Left ventricle myocardium inferior (tissue), 1 donor: ENCODE measurements at places on chromosomes 12 and 14.

DNA sequence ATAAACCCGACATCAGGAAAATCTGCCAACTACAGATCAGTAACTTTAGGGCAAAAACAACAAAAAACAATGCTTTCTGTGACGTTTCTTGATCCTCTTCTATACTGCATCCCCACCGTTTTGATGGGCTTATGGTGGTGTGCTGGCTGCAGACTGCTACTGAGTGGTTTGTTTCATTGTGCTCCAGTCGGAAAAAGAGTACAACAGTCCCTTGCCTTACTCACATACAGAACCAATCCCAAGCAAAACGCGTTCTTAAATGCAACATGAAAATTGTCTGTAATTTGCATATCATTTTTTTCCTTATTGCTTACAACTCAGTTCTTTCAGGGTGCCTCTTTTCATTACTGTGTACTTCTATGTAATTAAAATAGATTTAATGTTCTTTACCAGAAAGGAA, 2.3 kb downstream of the ETV6 start:
- no peak for DNase-seq

DNA sequence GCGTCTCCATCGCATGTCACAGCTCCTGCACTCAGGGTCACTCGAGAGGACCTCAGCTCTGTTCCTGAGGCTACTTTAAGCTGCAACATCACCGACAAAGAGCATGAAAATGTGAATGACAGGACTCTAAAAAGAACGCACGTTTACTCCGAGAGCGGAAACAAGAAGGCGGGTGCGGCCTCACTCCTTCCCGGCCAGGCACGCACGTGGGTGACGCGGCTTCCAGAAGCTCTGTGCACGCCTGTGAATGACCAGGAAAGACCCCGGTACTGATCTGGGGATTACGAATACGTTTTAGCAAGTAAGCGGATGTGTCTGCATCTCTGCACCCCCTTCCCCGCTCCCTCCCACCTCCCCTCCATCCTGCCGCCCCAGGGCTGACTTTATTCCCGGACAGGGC, 15.2 kb upstream of the GALNT9 start:
- no peak for DNase-seq

DNA sequence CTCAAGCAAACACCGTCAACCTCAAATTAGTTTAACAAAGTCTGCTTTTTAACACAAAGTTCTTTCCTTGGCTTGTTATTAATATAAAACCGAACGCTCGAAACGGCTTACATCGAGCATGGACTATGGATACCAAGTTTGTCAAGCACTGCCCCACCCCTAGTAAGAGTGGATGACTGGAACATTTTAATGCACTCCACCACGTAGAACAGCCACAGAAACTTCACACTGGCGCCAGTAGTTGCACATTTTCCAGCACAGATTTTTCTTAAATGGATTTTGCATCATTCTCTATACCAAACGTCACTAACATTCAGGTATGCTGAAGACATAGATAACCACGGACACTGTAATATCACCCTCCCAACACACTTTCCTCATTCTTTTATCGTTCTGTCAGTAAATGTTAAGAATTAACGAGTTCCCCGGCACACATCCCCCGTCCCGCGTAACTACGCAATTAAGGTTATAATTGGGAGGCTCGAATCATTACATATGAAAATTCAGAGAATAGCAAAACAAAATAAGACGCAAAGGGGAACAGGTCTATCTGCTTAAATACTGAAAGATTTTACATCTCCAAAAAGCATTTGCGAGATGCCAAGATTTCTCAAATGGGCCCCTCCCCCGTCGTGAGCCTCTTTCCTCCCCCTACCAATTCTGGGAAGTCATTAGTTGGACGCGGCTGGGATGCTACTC, 990 bp downstream of the FERMT2 start:
- no peak for DNase-seq

- DNase-seq, result peak; percentile 75
These were observed 479 bp downstream of the GPR135 start for GRCh38 chr14:59464486-59465315.

DNA sequence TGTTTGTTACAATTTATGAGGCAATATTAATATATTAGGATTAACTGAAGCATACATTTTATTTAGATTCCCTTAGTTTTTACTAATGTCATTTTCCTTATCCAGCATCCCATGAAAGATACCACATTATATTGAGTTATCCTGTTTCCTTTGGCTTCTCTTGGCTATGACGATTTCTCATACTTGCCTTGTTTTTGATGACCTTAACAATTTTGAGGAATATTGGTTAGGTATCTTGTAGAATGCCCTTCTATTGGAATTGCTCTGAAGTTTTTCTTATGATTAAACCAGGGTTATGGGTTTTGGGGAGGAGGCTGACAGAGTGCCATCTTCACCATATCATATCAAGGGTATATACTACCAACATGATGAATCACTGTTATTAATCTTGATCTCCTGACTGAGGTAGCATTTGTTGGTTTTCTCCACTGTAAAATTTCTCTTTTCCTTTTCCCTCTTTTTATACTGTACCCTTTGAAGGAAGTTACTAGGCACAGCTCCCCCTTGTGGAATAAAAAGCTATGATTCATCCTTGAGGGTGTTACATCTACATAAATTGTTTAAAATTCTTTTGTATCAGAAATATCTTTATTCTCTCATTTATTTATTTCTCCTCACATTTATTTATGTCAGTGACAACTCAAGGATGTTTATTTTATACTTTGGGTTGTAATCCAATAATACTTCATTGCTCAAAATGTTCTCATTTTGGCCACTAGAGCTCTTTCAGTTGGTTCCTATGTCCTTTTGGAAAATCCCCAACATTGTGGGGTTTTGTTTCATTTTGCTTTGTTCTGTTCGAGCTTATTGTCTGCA, 239.0 kb downstream of the SLC16A7 start:
- DNase-seq, result no peak

DNA sequence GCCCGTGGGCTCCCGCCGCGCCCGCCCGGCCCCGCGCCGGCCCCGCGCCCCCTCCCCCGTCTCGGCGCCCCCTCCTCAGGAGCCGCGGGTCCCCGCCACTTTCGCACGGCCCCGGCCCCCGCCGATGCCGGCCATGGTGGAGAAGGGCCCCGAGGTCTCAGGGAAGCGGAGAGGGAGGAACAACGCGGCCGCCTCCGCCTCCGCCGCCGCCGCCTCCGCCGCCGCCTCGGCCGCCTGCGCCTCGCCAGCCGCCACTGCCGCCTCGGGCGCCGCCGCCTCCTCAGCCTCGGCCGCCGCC, 263 bp downstream of the RCOR1 start:
- DNase-seq, result no peak

- DNase-seq, result no peak
These were observed 33.5 kb upstream of the C12orf42 start for GRCh38 chr12:103529306-103529705.

DNA sequence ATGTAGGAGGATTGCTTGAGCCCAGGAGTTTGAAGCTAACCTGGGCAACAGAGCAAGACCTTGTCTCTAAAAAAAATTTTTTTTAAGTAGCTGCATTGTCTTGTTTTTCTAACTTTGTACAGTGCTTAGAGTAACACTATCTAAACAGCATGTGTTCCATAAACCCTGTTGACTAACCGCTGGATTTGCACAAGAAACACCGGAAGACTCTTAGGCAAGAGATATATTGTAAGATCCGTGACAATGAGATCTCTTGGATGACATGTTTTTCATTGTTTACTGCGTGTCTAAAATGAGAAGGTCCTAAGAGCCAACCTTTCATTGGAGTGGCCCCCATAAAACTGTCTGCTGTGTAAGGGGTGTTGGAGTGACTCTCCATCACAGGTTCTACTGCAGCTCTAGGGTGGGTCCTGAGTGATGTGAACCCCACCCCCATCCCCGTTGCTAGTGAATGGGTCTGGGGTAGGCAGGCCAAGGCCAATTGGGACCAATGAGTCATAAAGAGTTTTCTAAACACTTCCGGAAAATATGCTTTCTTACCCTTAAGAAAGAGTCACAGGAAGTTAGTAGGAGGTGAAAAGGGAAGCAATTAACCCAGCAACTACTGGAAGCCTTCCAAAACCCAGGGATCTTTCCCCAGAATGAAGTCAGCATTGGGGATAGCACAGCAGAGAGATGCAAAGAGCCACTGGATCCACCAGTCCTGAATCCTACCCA, 24.3 kb upstream of the PCNX1 start:
- DNase-seq, result no peak

DNA sequence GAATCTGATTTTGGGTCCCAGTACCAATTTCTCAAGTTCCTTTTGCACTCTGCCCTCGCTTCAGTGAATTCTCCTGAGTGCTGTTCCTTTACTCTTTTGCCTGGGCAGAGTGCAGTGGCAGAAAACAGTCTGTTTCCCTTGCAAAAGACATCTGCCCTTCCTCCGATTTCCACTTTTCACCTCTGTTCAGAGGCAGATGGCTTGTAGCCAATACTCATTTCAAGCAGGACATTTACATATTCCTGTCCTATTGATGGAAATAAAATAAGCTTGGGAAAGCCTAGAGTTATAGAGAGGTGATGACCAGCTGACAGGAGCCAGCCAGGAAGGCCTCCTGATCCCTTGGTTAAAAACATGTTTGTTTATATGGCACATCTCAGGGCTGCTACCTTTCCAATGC, 111.0 kb downstream of the SLC8A3 start:
- DNase-seq, result no peak

- DNase-seq, result no peak
These were observed 101.5 kb downstream of the SMOC1 start for GRCh38 chr14:69980457-69981425.

DNA sequence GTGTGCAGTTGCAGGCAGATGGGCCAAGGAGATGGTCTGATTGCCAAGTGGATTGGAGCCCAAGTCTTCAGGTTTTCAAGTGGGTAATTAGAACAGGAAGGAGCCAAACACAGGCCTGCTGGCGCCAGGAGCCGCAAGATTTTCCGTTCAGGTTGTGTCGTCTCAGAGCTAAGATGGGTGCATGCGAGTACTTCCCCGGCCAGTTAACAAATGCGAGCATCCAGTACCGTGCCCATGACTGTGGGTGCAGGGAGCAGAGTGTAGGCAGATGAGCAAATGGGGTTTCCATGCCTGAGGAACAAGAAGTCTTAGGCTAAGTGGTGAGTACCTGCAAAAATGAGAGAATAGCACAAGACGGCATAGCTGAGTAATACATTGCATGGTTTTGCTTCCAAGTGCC, 90.5 kb downstream of the CHST11 start:
- DNase-seq, result no peak

DNA sequence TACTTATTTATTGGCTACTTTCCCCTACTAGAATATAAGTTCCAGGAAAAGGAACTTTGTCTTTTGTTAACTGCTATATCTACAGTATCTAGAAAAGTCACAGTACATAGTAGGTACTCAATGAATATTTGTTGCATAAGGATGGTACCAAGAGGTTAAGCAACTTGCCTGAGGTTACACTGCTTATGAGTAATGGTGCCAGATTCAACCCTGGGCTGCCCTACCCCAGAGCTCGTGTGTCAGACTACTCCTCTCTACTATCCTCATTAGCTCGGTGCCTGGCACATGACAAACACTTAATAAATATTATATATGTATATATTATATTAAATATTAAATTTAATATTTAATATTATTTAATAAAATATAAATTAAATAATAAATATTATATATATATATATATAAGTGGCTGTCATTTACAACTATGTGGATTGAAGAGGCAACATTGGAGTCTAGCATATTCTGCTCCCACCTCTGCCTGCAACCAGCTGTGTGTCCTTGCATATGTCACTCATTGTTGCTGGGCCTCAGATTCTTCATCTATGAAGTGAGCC, 25.4 kb downstream of the UTP20 start:
- no peak for DNase-seq

GRCh38 chr12:82325540-82326336, 32.4 kb downstream of the CCDC59 start:
- DNase-seq, result no peak

- DNase-seq, result no peak
These were observed 427.5 kb upstream of the MGAT4C start for GRCh38 chr12:86683568-86684304.

- no peak for DNase-seq
These were observed 3.1 kb downstream of the GARIN2 start for GRCh38 chr14:67192366-67192765.

GRCh38 chr12:106551410-106551809, 31.4 kb upstream of the RFX4 start:
- no peak for DNase-seq

DNA sequence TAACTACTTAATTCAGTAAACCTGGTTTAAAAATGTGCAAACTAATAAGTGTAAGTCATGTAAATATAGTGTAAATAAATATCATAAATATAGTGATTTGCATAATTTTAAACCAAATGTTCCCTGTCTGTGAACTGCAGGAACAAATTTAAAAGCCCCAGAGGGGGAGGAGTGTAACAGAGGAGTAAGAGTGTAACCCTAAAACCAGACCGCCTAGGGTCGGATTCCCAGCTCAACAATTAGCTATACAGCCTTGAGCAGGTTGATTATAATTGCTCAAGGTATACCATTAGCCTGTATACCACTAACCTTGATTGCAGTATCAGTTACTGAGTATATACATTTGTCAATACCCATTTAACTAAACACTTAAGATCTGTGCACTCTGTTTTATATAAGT, 218.4 kb downstream of the ADAMTS20 start:
- DNase-seq, result no peak

GRCh38 chr12:105100207-105100985, 7.1 kb upstream of the WASHC4 start:
- DNase-seq, result no peak

DNA sequence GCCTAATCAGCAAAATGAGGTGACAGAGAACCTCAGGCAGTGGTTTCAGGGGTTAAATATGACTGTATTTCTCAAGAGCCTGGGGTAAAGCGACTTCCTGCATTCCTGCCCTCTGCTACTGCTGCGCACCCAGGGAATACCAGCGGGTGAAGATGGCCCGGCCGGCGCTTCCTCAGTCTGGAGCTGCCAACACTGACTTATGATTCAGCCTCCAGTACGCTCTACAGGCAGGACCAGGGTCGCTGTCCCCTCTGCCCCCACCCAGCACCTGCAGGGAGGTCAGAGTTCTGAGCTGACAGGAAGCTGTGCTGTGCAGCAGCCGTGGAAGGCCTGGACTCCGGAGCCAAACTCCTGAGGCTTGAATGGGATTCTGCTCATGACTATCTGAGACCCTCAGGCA, 127.9 kb downstream of the PIWIL1 start:
- no peak for DNase-seq

DNA sequence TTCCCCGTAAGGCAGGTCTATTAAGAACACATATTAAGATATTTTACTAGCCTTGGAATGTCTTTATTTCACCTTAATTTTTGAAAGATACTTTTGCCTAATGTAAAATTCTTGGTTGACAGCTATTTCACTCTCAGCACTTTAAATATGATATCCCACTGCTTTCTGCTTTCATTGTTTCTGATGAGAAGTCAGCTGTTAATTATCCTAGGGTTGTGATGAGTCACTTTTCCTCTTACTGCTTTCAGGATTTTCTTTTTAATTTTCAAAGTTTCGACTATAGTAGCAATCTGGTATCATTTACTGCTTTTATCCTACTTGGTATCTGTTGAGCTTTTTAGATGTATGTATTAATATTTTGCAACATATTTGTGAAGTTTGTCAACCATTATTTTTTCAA, 578.9 kb upstream of the ATP2B1 start:
- no peak for DNase-seq

DNA sequence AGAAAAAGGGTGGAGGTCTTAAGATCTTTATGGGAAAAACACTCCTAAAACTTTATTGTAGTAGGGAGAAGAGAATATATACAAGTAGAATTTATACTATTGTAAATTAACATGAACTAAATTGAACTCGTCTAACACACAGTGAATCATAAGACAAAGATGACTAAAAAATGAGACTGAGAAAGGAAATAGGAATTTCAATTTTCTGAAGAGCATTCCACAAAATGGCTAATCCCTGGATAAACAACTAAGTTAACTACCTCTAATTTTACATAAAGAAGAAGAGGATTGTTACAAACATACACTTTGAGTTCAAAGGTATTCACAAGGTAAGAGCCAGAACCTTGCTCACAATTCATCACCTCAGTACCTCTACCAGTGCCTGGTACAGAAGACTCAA, 2.0 kb downstream of the MAP4K5 start:
- no peak for DNase-seq
